Amygdala (tissue), 56 donors: ENCODE measurements at places on chromosomes 3 and 15.

DNA sequence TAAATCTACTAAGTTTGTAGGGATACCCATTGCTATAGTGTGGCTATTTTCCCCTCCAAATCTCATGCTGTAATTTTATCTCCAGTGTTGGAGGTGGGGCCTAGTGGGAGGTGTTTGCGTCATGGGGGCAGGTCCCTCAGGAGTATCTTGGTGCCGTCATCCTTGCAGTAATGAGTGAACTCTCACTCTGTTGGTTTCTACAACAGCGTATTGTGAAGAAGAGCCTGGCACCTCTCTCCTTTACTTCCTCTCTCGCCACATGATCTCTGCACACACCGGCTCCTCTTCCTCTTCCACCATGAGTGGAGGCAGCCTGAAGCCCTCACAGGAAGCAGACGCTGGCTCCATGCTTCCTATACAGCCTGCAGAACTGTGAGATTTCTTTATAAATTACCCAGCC is 34.0 kb upstream of the TRPM1 start:
- no peak for DNase-seq

GRCh38 chr3:98734735-98735134 is 28.4 kb upstream of the ST3GAL6 start:
- DNase-seq = no peak

DNA sequence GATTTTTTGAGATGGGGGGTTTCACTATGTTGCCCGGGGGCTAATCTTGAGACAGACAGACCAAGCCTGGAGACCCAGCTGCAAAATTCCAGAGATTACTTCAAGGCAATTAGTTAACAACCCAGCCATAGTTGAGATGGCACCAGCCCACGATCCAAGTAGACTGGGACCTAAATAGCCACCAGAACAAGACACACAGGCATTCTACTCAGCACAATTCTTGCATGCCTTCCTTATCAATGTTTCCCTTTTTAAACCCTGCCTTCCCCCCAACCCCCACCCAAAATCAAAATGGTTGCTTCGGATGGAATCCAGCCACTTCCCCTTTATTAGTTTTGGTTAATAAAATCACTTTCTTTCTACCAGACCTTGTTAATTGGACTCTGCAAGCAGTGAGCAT is 28.6 kb downstream of the FAM240A start:
- DNase-seq = no peak

GRCh38 chr3:197204736-197205135 is 93.7 kb downstream of the DLG1 start:
- DNase-seq = no peak

GRCh38 chr3:185332026-185332735 is 30.8 kb upstream of the MAP3K13 start:
- no peak for DNase-seq

DNA sequence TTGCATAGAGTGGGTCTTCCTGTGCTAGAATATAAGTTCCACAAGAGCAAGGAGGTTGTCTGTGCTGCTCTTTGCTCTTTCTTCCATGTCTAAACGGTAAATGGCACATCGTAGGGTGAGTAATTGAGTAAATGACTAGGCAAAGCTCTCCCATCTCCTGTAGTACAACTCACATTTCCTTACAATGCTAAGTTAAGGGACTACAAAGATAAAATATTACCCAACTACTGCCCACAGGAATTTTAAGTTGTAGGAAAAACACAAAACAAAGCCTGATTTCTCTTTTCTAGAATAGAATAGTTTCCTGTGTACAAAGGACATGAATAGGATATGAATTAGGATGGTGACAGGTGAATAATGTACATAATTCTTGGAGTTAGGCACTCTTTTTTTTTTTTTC is 19.9 kb upstream of the LRIG1 start:
- no peak for DNase-seq

DNA sequence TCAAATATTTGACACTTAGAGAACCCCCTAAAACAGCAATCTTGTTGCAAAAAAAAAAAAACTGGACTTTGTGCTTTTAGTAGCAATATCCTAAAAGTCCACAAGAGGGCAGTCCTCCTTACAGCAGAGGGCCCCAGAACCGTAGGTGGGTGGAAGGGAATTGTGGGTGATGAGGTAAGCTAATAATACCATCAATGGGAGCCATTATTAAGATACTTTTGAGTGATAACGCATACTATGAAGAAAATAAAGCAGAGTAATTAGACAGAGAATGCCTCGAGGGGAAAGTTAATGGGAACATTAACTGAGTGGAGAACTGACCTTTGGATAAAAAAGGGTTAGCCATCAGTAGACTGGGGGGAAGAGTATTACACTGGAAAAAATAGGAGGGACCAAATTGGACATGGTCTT is 229.9 kb downstream of the THRB start:
- no peak for DNase-seq

DNA sequence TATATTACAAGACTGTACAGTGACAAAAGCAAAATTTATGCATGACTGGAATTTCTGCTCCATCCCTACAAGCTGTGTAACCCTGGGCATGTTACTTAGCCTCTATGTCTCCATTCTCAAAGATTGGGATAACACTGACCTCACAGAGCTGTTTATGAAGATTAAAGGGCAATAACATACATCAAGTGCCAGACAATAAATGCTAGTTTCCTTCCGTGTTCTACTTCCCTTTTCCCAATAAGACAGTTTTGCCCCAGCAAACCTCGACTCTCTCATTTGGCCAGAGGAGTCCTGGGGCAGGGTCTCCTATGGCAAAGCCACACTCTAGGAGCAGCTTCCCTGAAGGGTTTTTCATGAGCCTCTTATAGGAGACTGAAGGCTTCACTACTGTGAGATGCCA is 7.5 kb downstream of the HEXA start:
- no peak for DNase-seq

GRCh38 chr15:58608129-58608590 is 141.3 kb downstream of the ADAM10 start:
- no peak for DNase-seq

DNA sequence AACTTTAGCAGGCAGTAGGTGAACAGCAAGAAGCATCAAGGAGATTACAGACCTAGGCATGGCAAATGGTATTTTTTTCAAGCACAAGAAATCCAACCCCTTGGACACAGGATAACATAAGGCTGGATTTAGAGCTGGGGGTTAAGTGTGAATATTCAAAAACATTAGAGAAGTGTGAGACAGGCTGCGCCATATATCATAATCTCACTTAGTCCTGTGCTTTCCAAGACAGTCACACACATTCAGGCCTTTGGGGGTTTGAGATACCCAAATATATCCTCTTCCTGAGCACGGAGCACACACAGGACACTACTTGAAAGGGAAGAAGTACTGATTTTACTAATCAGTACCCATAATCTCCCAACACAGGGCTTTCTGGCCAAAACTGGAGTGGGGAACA is 83.0 kb upstream of the CLDN18 start:
- DNase-seq = no peak

DNA sequence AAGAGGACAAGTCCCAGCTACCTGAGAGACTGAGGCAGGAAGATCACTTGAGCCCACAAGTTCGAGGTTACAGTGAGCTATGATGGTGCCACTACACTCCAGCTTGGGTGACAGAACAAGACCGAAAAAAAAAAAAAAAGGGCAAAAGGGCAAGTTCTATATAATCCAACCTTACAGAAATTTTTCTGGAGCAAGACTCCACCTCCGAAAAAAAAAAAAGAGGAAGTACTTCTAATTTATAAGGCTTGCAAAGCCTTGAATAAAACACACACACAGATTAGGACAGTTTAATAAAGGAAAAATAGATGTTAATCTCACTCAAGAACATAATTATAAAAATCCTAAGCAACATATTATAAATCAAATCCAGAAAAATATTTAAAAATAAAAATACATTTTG is 14.4 kb upstream of the XYLB start:
- no peak for DNase-seq

GRCh38 chr3:30289324-30289723 is 317.1 kb upstream of the TGFBR2 start:
- DNase-seq = no peak

- no peak for DNase-seq
These were observed 30.7 kb downstream of the HCN4 start for GRCh38 chr15:73338058-73338457.
